ENCODE measurements at places on chromosomes 5 and 9. TPM values are rescaled to one million over a fixed set of nuclear protein-coding genes. Genes with fewer than 3 reads are reported as not detected.

GRCh38 chr9:136751244-136751643, 2.9 kb upstream of the LCN6 start:
- peaks cover 36% of the 10 kb centered on the region for H3K27me3 ChIP-seq
- H3K36me3 ChIP-seq: peaks cover 8% of the 10 kb centered on the region
- no peak overlapping the region for H3K4me3 ChIP-seq
- peaks cover 4% of the 10 kb centered on the region for H3K4me1 ChIP-seq

Gene PDE8B
- total RNA-seq: not detected

DNA sequence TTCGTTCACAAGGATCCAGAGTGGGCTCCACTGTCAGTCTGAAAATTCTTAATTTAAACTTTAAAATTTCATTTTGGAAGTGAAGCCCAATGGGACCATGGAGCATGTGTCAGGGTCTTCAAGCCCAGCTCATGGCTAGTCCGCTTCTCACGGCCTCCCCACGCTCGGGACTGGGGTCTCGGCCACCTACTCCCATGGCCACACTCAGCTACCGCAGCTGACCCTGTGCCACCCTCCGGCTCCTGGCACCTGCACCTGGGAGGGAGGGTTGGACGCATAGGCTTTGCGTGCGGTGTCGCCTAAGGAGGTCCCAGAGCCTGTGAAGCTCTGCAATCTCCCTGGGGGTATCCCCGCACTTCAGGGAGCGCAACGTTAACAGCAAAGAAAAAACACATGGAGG, 175.7 kb upstream of the PRLR start:
- DNase-seq: no peak
- H3K27ac ChIP-seq: no peak overlapping the region
- H3K27me3 ChIP-seq: peaks cover 4% of the 10 kb centered on the region
- H3K4me1 ChIP-seq: no peaks in the 10 kb centered on the region
- no peaks in the 10 kb centered on the region for H3K36me3 ChIP-seq

Gene TMOD1
- 1.5 TPM for total RNA-seq

DNA sequence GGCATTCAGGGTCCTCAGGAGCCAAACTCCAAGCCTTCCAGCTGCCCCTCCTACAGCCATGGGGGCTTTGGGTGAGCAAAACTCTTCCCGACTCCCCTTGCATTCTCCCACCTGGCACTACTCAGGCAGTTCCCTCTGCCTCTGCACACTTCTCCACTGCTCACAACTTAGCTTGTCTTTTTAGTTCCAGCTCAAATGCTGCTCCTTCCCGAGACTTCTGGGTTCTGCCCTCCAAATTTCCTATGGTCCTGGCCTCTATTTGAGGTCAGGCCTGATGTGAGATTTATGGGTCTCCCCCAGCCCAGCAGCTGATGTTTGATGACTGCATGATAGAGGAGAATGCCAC, 5.7 kb upstream of the SLC25A48 start:
- DNase-seq: no peak
- no peaks in the 10 kb centered on the region for H3K4me1 ChIP-seq
- peaks cover 39% of the 10 kb centered on the region for H3K27me3 ChIP-seq
- no peaks in the 10 kb centered on the region for H3K36me3 ChIP-seq
- no peak overlapping the region for H3K4me3 ChIP-seq

- no peaks in the 10 kb centered on the region for H3K27me3 ChIP-seq
- no peaks in the 10 kb centered on the region for H3K4me1 ChIP-seq
- H3K27ac ChIP-seq: no peak overlapping the region
- no peaks in the 10 kb centered on the region for H3K36me3 ChIP-seq
These were observed 379.4 kb downstream of the EBF1 start for GRCh38 chr5:158720281-158720680.

- peak overlapping the region; percentile 75 for H3K4me3 ChIP-seq
- H3K27me3 ChIP-seq: peaks cover 15% of the 10 kb centered on the region
- peaks cover 18% of the 10 kb centered on the region for H3K4me1 ChIP-seq
- DNase-seq: peak; percentile 83
- H3K27ac ChIP-seq: peak overlapping the region; percentile 81
- H3K36me3 ChIP-seq: no peaks in the 10 kb centered on the region
These were observed 48.7 kb upstream of the PSD2 start for GRCh38 chr5:139746691-139747582.

DNA sequence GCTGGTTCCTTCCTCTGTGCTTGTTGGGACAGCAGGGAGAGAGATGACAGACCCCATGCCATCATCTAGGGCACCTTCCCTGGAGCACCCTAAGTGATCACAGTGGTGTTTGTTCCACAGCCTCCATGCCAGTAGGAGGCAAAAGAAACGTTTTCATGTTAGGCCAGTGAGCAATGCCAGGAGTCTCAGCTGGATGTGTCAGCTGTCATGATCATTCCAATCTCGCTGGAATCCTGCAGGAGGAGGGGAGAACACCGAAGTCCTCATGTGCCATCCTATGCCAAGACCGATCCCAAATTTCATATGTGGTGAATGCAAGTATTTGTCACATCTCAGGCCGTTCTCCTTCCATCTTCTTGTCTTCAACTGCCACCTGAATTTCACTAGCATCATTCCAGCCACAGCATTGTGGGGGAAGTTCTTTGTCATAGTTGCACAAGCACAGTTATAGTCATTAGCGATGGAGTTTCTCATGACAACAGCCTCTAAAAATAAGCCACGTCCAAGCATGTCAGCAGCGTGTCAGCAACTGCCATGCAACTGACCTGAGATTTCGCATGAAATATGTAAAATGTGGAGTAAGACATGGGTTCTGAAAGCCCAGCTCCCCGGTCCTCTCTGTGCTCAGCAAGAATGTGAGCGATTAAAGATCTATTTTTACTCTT, 97.2 kb upstream of the DNAH5 start:
- peaks cover 12% of the 10 kb centered on the region for H3K27me3 ChIP-seq
- no peaks in the 10 kb centered on the region for H3K36me3 ChIP-seq
- no peak overlapping the region for H3K4me3 ChIP-seq
- no peaks in the 10 kb centered on the region for H3K4me1 ChIP-seq

- DNase-seq: no peak
- H3K27me3 ChIP-seq: no peaks in the 10 kb centered on the region
- no peaks in the 10 kb centered on the region for H3K36me3 ChIP-seq
- no peak overlapping the region for H3K27ac ChIP-seq
- no peaks in the 10 kb centered on the region for H3K4me1 ChIP-seq
- no peak overlapping the region for H3K4me3 ChIP-seq
These were observed 147.2 kb upstream of the EFNA5 start for GRCh38 chr5:107817951-107818350.

GRCh38 chr9:38671748-38672147, 48.2 kb downstream of the FAM240B start:
- DNase-seq: no peak
- no peak overlapping the region for H3K4me3 ChIP-seq
- H3K27ac ChIP-seq: no peak overlapping the region
- peaks cover 5% of the 10 kb centered on the region for H3K4me1 ChIP-seq
- no peaks in the 10 kb centered on the region for H3K36me3 ChIP-seq

Gene COL15A1
- total RNA-seq: not detected

Gene PLPP7
- total RNA-seq: 0.42 TPM

Gene TBC1D9B
- 74.9 TPM for total RNA-seq

DNA sequence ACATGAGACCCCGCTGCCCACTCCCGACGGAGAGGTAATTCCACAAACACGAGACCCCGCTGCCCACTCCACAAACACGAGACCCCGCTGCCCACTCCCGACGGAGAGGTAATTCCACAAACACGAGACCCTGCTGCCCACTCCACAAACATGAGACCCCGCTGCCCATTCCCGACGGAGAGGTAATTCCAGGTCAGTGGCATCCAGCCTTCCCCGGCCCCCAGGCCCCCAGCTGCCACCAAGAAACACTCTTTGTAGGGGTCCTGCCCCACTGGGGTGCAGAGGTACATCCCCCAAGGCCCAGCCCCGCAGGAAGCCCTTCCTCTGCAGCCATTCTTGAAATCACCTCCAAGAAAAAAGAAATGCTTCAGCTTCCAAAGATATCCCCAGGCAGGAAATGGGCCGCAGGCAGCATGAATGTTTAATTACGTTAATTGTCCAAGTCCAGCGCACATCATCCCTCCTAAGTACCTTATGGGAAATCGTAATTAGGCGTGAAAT, 115.9 kb downstream of the ADAMTS2 start:
- H3K36me3 ChIP-seq: peaks cover 2% of the 10 kb centered on the region
- H3K4me3 ChIP-seq: no peak overlapping the region
- no peak for DNase-seq
- H3K27ac ChIP-seq: no peak overlapping the region
- no peaks in the 10 kb centered on the region for H3K27me3 ChIP-seq
- H3K4me1 ChIP-seq: no peaks in the 10 kb centered on the region

Gene LCNL1
- not detected for total RNA-seq

DNA sequence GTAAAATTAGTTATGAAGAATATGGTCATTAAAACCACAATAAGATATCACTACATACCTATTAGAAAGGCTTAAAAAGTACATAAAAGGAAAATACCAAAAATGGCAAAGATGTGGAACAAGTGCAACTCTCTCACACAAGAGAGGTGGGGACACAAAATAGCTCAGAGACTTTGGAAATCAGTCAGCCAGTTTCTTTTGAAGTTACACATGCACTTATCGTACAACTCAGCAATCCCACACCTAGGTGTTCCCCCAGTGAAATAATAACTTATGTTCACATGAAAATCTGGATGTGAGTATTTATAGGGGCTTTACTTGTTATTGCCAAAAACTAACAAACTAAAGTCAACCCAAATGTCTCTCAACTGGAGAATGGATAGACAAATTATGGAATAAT, 9.8 kb upstream of the RICTOR start:
- H3K4me1 ChIP-seq: peaks cover 6% of the 10 kb centered on the region
- no peaks in the 10 kb centered on the region for H3K36me3 ChIP-seq
- peaks cover 35% of the 10 kb centered on the region for H3K27me3 ChIP-seq

DNA sequence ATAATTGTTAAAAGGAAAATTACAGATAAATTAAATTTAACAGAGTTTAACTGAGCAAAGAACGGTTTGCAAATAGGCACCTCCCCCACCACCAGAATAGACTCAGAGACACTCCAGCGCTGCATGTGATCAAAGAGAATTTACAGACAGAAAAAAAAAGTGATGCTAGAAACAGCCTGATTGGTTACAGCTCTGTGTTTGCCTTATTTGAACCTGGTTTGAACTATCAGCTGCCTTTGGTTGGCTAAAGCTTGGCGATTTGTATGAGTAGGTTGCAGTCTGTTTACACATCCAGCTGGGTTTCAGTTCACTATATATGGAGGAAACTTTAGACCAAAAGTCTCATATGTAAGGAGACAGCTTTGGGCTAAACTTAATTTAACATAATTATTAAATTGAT, 249.1 kb downstream of the ENC1 start:
- no peak for DNase-seq
- H3K4me3 ChIP-seq: no peak overlapping the region
- H3K4me1 ChIP-seq: no peaks in the 10 kb centered on the region
- no peaks in the 10 kb centered on the region for H3K36me3 ChIP-seq

- DNase-seq: no peak
- H3K36me3 ChIP-seq: peaks cover 2% of the 10 kb centered on the region
- peaks cover 6% of the 10 kb centered on the region for H3K4me1 ChIP-seq
- no peak overlapping the region for H3K4me3 ChIP-seq
These were observed 30.3 kb upstream of the STX17 start for GRCh38 chr9:99876190-99876589.

DNA sequence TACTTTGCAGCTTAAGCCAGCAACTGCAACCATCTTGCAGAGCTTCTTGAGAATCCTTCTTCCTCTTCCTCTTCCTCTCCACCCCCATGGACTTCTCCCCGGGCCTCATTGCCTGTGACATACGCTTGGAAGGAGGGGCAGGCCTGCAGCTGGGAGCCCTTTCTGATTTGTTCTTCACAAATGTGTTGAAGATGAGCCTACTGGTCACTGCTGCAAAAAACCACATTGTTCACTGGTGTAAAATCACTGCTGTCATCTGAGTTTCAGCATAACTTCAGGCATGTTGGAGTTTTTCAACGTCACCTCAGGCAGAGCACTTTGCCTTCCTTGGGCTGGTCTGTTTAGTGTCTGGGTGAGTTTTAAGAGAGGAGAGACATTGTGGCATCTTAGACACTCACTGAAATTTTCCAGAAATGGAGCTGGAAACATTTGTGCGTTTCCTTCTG, 7.9 kb downstream of the TJP2 start:
- peaks cover 3% of the 10 kb centered on the region for H3K36me3 ChIP-seq
- H3K4me1 ChIP-seq: peaks cover 26% of the 10 kb centered on the region
- H3K27me3 ChIP-seq: peaks cover 3% of the 10 kb centered on the region
- no peak for DNase-seq
- no peak overlapping the region for H3K4me3 ChIP-seq
- H3K27ac ChIP-seq: no peak overlapping the region

DNA sequence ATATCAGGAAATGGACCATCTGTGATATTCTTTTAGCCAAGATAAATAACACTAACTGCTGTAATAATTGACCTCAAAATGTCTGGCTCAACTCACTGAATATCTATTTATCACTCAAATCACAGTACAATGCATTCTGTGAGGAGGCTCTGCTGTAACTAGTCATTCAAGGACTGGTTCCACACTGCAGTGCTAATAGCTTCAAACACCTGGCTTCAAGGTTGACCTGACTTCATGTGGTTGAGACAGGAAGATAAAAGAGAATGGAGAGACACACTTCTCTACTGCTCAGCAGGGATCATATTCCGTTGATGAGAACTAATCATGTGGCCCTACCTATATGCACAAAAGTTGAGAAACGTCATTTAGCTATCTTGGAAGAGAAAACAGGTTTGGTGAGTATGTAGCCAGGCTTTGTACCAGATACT, 3.4 kb upstream of the RHOBTB3 start:
- no peak overlapping the region for H3K4me3 ChIP-seq
- H3K4me1 ChIP-seq: peaks cover 33% of the 10 kb centered on the region
- H3K27me3 ChIP-seq: peaks cover 46% of the 10 kb centered on the region
- H3K36me3 ChIP-seq: no peaks in the 10 kb centered on the region

Gene CAMK4
- 66.6 TPM for total RNA-seq

DNA sequence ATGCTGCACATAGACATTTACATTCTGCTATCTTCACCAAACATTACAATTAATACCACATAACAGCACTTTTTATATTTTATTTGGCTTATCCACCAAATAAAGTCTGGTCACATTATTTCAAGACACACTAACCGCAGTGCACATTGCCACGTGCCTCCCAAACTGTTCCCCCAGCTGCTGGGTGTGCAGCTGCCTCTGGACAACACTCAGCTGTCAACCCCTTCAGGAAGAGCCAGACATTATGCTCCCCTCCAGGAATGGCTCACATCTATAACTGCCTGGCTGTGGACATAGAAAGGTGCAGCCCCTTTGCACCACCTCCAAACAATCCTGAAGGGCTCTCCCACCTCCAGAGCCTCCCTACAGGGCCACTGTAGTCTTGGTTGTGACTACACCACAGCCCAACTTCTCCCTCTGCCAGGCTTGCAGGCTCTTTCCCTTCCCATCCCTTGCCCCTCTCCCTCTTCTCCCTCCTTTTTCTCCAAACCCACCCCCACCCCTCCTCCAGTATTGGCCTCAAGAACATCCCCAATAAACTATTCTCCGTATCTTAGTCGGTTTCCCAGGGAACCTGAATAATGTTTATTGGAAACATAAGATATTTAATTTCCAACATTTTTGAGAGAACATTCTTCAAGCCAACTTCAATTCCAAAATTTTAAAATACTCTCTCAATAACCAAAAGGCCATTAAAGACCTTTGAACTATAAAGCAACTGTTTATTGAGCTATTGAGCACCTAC, 372.3 kb downstream of the CTNND2 start:
- H3K4me1 ChIP-seq: no peaks in the 10 kb centered on the region
- DNase-seq: no peak
- H3K27me3 ChIP-seq: no peaks in the 10 kb centered on the region
- no peak overlapping the region for H3K4me3 ChIP-seq
- H3K36me3 ChIP-seq: no peaks in the 10 kb centered on the region
